GM12878 (cell line): ENCODE measurements at places on chromosomes 3 and 15. TPM values are rescaled to one million over a fixed set of nuclear protein-coding genes. Genes with fewer than 3 reads are reported as not detected.

The CDCP1 gene
- 1.5 and 1.7 TPM in 2 replicates for total RNA-seq

- H3K4me1 ChIP-seq, result peaks cover 24% of the 10 kb centered on the region
- H3K4me3 ChIP-seq, result no peak overlapping the region
- H3K27ac ChIP-seq, result no peak overlapping the region
- no peak for DNase-seq
- H3K36me3 ChIP-seq, result peaks cover 15% of the 10 kb centered on the region
Observed at GRCh38 chr3:51389423-51390183, 1.5 kb upstream of the RBM15B start.

The ST8SIA2 gene
- total RNA-seq, result not detected in 2 replicates

The RLBP1 gene
- total RNA-seq, result not detected in 2 replicates

DNA sequence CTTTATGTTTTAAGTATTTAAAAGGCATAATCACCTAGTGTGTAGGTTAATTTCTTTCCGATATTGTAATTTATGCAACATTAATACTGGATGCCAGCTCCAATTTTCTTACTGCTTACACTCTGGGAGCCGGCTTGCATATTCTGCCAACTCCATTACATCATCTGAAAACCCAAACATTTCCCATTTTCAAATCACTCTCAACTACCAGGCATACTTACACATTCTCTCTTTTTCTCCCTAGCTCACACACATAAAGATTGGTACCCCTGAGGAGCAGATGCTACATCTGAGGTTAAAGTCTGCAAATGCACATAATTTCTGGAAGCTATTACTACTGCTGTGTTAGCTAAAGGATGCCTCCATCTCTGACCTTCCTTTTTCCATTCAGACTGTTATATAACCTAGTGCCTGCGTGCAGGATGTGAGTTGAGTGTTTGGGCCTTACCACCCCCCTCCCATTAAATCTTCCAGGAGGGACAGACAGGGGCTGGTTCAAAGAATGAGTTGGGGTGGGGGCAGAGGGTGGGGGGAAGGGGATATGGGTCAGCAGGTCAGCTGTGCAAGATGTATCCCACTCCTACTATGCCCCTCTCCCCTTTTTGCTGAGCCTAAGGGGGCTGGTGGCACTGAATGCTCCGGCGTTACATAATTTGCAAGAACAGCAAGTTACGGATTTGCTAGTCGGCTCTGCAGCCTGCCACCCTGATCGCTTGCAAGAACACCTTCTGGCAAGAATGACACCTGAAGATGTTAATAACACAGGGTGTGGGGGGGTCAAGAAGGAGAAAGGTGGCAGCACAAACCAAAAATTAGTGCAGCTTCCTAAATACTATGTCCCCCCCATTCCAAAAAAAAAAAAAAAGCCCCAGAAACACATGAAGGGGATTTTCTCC, 2.5 kb downstream of the RORA start:
- H3K27ac ChIP-seq, result no peak overlapping the region
- peaks cover 2% of the 10 kb centered on the region; the same call in 1 of the 2 replicates for H3K27me3 ChIP-seq
- DNase-seq, result no peak
- no peak overlapping the region for H3K4me3 ChIP-seq
- H3K36me3 ChIP-seq, result no peaks in the 10 kb centered on the region

The ELL3 gene
- total RNA-seq, result 12.9 and 15.0 TPM in 2 replicates

The COL8A1 gene
- 0.10 and 0.13 TPM in 2 replicates for total RNA-seq

DNA sequence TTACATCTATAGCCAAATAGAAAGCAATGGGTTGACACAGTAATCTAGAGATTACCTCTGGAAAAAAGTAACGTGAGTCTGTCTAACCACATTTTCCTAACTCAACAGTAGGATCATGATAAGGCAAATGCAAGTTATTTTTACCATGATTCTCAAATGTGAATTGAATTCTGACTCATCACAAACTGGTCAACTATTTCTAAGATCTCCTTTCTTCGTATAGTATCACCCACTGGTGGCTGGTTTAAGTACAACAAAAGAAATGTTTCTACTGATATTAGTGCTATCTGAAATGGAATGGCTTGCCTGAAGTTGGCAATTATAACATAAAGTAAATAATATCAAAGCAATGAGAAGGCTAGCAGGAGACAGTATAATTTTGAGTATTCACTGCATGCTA, 102.2 kb downstream of the ABI3BP start:
- DNase-seq, result no peak
- no peak overlapping the region for H3K4me3 ChIP-seq
- H3K27me3 ChIP-seq, result no peaks in the 10 kb centered on the region
- no peaks in the 10 kb centered on the region for H3K36me3 ChIP-seq

DNA sequence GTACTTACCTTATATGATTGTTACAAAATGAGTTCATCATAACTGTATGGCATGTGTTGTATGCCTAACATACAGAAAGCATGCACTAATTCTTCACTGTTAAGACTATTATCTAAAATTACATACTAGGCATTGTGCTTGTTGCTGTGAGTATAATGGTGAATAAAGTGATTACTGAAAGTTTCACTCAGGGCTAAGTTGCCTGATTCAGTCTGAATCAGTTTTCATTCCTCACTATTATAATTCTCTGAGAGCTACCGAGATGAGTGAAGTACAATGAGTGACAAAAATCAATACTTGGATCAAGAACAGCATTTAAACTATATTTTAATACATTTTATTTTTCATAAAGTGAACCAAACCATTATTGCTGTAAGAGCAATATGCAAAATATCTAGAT, 7.5 kb upstream of the GCSAM start:
- no peaks in the 10 kb centered on the region for H3K36me3 ChIP-seq
- no peak overlapping the region for H3K27ac ChIP-seq

GRCh38 chr15:43762824-43763223, 13.9 kb downstream of the ELL3 start:
- H3K36me3 ChIP-seq, result peaks cover 45% of the 10 kb centered on the region
- no peak overlapping the region for H3K4me3 ChIP-seq

DNA sequence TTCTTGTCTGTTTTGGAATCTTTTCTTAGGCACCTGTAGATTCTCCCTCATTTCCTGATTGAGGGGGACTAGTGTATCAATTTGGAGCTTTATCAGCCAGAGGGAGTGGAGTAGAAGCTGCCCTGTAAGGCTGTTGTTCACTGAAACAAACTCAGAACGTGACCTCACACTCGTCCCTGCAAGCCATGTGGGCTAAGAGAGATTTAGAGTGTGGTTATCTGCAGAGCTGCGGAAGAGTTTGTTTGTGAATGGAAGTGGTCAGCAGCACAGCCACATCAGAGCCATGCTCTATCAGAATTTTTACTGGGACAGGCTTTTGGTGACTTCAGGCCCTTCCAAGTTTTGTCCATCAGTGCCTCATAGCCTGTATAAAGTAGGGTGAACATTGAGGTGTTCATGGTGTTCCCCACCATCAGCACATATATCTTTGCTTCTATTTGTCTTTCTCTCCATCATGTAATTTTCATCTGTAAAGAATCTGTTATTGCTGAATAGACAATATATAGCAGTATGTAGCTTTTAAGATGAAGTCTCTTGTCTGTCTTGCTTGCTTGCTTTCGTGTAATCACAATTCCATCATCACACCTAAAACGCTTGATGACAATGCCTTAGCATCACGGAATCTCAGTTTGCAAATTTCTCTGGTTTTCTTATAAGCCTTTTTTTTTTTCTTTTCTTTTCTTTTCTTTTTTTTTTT, 37.0 kb downstream of the LARS2 start:
- H3K27me3 ChIP-seq, result no peaks in the 10 kb centered on the region
- H3K4me3 ChIP-seq, result no peak overlapping the region
- H3K27ac ChIP-seq, result no peak overlapping the region
- no peaks in the 10 kb centered on the region for H3K4me1 ChIP-seq
- H3K36me3 ChIP-seq, result no peaks in the 10 kb centered on the region; the same call in 1 of the 2 replicates

DNA sequence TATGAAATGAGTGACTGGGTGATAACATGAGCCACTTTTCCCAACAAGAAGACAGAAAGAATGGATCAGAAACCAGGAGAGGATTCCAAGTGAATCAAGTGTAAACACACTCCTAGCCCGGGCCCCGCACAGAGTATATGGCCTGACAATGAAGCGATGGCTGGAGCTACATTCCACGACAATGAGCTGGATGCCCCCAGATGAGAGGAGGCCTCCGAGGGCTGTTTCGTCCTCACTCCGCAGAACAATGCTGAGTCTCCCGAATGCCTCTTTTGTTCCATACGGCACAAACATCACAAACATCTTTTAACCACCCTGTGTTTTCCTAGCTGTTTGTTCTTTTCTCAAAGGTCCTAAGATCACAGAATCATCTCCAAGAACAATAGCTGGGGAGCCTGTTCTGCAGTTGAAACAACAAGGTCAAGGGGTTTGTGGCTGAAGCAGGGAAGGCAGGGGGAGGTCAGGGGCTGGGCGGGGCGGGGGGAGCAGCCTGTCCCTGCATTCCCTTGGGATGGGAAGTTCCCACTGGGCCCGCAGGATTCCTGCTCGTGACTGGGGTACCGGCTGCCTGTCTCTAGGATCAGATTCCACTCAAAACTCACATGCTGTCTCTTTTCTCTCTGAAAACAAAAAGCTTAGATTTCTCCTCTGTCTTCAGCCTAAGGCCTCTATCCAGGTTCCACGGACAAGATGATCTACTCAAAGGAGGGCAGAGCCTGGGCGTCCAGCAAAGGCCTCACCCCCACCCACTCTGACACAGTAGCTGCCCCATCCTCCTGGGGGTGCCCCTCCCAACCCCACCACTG, 151.3 kb downstream of the XXYLT1 start:
- no peaks in the 10 kb centered on the region for H3K27me3 ChIP-seq
- no peak for DNase-seq
- H3K4me3 ChIP-seq, result no peak overlapping the region
- no peaks in the 10 kb centered on the region for H3K36me3 ChIP-seq
- H3K27ac ChIP-seq, result no peak overlapping the region

DNA sequence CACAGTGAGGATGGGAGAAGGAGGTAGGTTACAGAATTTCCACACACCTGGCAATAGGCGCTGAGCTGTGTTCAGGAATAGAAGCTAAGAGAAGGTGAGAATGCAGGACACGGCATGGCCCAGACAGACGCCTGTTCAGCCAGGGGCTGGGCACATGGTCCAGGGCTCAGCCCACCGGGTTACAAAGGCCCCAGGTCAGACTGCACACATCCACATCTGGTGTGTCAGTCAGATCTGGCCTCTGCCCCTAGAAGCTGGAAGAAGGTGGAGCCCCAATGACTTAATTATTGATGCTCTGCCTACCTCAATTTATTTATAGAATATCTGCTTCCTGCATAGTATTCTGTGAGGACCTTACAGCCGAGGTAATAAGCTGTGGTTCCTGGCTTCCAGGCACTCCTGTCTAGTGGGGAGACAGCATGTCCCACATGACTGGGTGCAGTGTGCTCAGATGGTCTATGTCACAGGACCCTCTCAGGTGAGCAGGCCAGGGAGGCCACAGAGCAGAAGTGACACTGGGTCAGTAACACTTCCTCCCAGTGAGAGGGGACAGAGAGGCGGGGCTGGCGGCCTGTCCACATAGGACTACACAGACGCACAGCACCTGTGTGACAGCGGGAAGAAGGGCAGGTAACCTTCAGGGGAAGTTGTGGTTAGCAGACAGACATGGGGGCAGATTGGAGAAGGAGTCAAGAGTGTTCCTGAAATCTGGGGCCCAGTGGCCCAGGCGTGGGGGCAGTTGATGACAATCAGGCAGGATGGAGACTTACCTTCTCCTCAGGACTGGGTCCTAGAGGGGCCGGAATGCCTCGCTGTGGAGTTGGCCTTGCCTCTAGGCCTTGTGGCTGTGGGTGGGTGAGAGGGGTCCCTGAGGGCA, 38.6 kb upstream of the PLXNA1 start:
- no peaks in the 10 kb centered on the region for H3K4me1 ChIP-seq
- no peaks in the 10 kb centered on the region for H3K36me3 ChIP-seq
- no peak for DNase-seq

GRCh38 chr15:34079904-34080303, 21.8 kb downstream of the EMC7 start:
- H3K36me3 ChIP-seq, result peaks cover 4% of the 10 kb centered on the region
- no peak overlapping the region for H3K27ac ChIP-seq
- no peaks in the 10 kb centered on the region for H3K27me3 ChIP-seq
- H3K4me1 ChIP-seq, result no peaks in the 10 kb centered on the region
- DNase-seq, result no peak

DNA sequence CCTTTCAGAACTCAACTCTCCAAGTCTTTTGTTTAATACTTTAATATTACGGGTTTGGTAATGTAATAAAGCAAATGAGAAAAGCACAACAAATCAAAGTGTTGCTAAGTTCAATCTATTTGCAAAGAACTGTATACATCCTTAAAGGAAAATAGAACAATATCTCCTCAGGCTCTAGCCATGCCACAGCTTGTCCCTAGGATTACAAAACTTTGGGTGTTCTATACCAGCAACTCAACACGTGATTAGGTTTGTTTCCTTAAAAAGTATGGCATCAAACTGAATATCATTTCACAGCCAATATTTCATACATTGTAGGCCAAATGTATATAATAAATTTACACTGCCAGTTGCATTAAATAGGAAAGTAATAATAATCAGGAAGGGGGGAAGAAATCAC, 418.6 kb upstream of the MDFIC2 start:
- H3K4me3 ChIP-seq, result no peak overlapping the region
- H3K27ac ChIP-seq, result no peak overlapping the region
- H3K27me3 ChIP-seq, result no peaks in the 10 kb centered on the region
- H3K4me1 ChIP-seq, result no peaks in the 10 kb centered on the region

The RPL39L gene
- 20.4 and 22.1 TPM in 2 replicates for total RNA-seq

DNA sequence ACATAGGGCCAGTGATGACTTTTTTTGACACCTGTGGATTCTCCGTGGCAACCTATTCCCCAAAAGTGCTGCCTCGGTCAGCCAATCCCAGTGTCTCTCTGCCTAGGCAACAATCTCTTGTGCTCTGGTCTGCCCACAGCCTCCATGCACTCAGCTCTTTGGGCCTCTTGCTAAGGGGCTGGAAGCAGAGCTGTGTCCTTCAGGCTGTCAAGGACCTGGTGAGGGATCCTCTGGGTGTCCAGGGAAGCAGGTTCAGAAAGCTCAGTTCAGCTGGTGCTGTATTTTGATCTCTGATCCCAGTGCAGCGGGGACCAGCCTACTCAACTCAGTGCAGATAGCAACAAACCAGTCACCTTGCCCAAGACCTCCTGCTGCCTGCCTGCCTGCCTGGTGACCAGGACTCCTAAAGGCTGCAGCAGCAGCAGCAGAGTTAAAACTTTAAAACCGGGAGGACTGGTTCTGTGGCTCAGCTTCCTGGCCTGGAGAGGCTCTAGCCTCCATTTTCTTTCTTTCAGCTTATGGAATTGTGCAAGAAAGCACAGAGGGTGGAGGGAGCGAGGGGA, 6.2 kb downstream of the PAK6 start:
- no peak overlapping the region for H3K27ac ChIP-seq
- H3K4me3 ChIP-seq, result no peak overlapping the region
- H3K27me3 ChIP-seq, result no peaks in the 10 kb centered on the region
- H3K4me1 ChIP-seq, result no peaks in the 10 kb centered on the region
- DNase-seq, result no peak
